ENCODE measurements at places on chromosomes 1 and 21.

DNA sequence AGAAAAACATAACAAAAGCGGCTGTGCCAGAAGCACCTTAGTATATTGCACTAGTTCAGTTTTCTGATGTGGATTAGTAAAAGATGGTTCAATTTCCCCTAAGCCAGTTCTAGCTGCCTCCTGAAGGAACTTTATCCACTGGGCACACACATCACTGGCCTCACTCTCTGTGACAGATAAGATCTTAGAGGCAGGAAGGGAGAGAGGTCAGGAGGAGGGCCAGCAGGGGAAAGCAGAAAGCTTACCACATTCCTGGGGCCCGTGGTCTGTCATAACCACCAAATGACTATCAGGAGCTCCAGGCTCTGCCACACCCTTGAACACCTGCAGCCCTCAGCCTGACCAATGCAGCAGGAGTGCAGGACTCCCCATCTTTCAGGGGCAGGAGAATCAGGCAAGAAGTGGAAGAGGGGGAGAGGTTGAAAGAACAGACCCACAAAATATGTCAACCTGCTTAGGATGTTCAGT is 37.8 kb downstream of the LRRC71 start:
- H3K36me3 ChIP-seq, result peaks cover 39% of the 10 kb centered on the region
- no peaks in the 10 kb centered on the region for H3K27me3 ChIP-seq
- no peak for DNase-seq
- no peak overlapping the region for H3K4me3 ChIP-seq

DNA sequence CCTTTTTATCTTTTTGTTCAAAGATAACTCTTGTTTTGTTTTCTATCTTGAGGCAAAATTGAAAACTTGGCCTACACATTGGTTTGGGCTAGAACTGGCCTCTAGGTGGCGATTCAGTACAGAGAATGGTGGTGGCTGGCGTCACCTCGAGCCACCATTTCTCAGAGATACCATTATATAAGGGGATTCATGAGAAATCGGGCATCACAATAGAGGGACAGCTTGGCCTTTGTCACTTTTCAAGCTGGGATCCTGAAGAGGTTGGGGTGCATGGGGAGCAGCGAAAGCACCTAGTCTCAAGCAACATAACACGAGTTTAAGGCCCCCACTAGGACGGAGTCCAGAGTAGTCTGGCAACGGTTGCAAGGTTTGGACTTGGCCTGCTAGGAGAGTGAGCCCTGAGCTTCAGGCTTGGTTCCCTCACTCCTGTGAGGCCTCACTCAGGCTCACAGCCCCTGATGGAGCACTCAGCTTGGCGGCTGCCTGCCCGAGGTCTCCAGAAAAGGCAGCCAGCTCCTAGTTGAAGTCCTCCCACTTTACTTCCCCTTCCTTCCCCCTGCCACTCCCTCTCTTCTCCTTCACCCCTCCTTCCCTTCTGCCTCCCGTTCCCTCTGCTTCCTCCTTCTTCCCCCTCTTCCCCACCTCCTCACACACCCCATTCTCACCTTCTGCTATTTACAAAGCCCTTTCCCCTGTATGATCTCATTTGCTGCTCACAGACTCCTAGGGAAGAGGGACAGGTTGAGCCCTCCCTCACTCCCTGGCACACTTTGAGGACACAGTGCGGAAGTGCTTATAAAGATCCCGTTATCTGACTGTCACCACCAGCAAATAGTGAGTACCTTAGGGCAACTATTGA is 67.8 kb downstream of the LRIG2 start:
- H3K4me1 ChIP-seq, result peaks cover 1% of the 10 kb centered on the region
- DNase-seq, result peak; percentile 47
- H3K27ac ChIP-seq, result no peak overlapping the region
- H3K36me3 ChIP-seq, result no peaks in the 10 kb centered on the region
- no peak overlapping the region for H3K4me3 ChIP-seq

GRCh38 chr1:46801323-46802055 is 2.6 kb downstream of the CYP4B1 start:
- H3K27me3 ChIP-seq, result no peaks in the 10 kb centered on the region
- H3K4me3 ChIP-seq, result no peak overlapping the region
- DNase-seq, result no peak
- H3K4me1 ChIP-seq, result peaks cover 2% of the 10 kb centered on the region
- H3K36me3 ChIP-seq, result no peaks in the 10 kb centered on the region

GRCh38 chr1:244019982-244020485 is 31.0 kb upstream of the ZBTB18 start:
- H3K4me1 ChIP-seq, result no peaks in the 10 kb centered on the region
- H3K36me3 ChIP-seq, result no peaks in the 10 kb centered on the region
- no peak overlapping the region for H3K27ac ChIP-seq
- no peak overlapping the region for H3K4me3 ChIP-seq

- H3K27ac ChIP-seq, result no peak overlapping the region
- no peaks in the 10 kb centered on the region for H3K27me3 ChIP-seq
- H3K4me1 ChIP-seq, result peaks cover 17% of the 10 kb centered on the region
- H3K4me3 ChIP-seq, result no peak overlapping the region
Measured at GRCh38 chr1:204340081-204340889, 19.4 kb downstream of the PLEKHA6 start.

- no peaks in the 10 kb centered on the region for H3K36me3 ChIP-seq
- no peaks in the 10 kb centered on the region for H3K4me1 ChIP-seq
- DNase-seq, result no peak
- no peak overlapping the region for H3K4me3 ChIP-seq
- H3K27me3 ChIP-seq, result no peaks in the 10 kb centered on the region
- no peak overlapping the region for H3K27ac ChIP-seq
Measured at GRCh38 chr1:64624218-64624713, 120.6 kb upstream of the RAVER2 start.

GRCh38 chr21:34243562-34243961 is 120.2 kb upstream of the KCNE2 start:
- H3K27me3 ChIP-seq, result no peaks in the 10 kb centered on the region
- no peaks in the 10 kb centered on the region for H3K4me1 ChIP-seq
- H3K27ac ChIP-seq, result no peak overlapping the region
- peak; percentile 13 for DNase-seq
- H3K36me3 ChIP-seq, result no peaks in the 10 kb centered on the region
- H3K4me3 ChIP-seq, result no peak overlapping the region

Measured in iPS DF 6.9 (cell line).